ENCODE measurements at places on chromosomes 4 and X. TPM values are rescaled to one million over a fixed set of nuclear protein-coding genes. Genes with fewer than 3 reads are reported as not detected.

The ACE2 gene
- total RNA-seq = 1.8 TPM

The CLCN4 gene
- total RNA-seq = 2.0 TPM

The LRRC66 gene
- 1.3 TPM for total RNA-seq

The CITED1 gene
- 3.2 TPM for total RNA-seq

The ZNF827 gene
- 8.3 TPM for total RNA-seq

The MAGEA9B gene
- total RNA-seq = not detected
